ENCODE measurements at places on chromosomes 2 and 18.

DNA sequence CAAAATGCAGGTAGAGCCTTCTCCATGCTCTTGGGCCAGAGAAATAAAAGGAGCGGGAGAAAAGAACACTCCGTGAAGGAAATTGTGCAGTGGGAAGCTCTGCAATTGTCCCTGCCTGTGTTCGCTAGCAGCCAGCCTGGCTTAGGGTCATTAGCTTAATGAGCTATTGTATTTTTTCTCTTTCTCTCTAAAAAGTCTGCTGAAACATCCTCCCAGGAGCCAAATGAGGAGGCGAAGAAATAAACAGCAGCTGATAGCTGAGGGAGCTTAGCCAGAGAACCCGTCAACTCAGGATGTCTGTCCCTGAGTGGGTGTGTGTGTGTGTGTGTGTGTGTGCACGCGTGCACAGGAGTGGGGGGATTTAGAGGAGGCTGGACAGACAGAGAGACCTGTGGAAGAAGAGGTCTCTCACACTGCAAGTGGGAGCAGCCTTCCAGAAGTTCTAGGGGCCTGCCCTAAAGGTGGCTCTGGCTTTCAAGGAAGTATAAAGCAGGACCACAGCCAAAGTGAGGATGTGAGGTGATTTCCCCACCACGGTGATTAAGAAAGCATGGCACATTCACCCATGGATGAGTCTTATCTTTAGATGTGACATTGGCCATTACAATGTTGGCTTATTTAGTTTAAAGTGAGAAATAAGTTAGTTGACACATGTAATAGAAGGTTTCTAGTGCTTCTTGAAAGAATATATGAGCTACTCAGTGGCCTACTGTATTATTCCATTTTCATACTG lies 690.4 kb downstream of the RNF144A start:
- DNase-seq, result no peak

GRCh38 chr2:190649035-190649797 lies at the start of gene NAB1:
Gene NAB1 (plus strand): TSS chr2:190649083. CDS start chr2:190659177, 10,094 bp downstream.
- peak; percentile 17 for DNase-seq

DNA sequence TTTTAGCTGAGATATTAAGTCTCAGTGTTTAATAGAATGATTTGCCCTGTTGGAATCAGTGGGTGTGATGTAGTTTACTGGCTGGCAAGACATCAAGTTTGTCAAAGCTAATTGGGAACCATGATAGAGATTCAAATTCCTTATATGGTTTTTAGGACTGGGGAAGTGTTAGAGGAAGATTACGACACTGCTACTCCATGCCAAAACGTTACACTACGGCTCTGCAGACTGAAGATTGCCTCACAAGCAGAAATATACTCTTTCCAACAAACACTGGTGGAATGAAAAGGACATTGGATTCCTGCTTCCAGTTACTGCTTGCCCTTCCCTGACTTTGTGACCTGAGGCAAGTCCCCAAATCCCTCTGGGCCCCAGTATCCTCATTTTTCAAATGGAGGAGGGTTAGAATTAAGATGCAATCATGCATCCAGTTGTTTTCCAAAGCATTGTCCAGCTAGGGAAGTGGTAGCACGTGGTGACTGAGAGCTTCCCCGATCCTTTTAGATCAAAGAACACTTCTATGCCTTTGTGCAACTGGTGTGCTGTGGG lies 147.6 kb downstream of the CDC42EP3 start:
- DNase-seq, result no peak

DNA sequence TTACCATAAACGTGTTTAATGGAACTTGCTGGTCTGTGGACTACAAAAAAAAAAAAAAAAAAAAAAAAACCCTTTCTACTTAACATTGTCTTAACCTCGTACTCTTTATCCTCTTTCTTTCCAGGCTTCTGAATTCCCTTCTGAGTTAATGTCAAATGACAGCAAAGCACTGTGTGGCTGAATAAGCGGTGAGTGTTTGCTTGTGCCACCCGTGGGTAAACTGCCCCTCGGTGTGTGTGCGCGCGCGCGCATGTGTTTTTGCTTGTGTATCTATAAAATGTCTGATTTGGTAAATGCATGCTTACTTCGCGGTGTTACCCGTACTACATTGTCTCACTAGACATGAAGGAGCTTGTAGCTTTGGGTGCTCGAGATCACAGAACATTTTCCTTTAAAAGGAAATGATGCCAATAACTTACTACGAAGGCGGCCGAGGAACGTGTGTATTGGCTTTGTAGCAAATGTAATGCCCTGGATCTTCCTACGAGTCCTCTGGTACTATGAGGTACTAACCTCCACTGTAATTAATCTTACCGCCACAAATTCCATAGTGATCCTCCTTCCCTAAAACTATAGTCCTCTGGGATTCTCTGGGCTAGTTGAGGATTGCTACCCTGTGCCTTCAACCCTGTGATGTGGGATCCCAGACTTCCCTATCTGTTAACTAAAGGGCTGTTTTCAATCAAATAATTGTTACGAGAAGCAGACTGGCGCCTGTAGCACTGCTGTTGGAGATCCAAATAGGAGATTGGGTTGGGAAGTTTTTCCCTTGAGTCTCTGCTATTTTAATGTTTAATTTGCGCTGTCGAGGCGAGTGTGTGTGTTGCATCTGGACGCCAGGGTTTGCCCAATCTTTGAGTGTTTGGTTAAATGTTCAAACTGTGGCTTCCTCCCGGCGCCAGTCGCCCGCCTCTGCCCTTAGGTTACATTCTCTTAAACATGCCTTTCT lies 1.1 kb downstream of the ID2 start:
- DNase-seq, result peak; percentile 48

- no peak for DNase-seq
Measured at GRCh38 chr18:34913837-34914661, 127.2 kb upstream of the MAPRE2 start.

DNA sequence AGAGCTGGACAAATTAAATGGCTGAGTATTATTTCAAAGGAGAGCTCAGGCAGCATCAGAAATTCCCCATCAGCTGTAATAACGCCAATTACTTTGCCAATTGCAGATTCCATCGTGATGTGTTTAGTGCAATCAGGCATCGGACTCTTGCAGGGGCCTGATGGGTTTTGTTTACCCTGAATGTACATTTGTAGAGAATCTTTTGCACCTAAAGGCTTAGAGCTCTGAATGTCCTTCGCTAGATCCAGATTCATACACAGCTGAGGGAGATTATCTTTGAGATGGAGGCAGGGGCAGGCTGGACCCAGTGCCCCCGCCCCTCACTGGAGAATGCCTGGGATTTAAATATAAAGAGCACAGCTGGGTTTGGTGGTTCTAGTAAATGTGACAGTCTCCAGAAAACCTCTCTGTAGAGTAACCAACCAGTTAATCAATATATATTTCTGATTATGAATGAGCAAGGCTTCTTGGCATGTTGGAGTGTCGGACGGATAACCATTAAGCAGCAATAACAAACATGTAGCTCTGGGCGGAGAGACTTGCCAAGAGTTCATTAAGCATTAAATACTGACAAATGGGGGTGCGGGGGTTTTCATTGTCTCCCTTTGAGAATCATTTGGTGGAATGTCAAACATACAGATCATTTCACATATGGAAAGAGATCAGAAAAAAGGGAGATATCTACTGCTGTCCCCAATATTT lies 200.9 kb downstream of the SETBP1 start:
- DNase-seq, result no peak

DNA sequence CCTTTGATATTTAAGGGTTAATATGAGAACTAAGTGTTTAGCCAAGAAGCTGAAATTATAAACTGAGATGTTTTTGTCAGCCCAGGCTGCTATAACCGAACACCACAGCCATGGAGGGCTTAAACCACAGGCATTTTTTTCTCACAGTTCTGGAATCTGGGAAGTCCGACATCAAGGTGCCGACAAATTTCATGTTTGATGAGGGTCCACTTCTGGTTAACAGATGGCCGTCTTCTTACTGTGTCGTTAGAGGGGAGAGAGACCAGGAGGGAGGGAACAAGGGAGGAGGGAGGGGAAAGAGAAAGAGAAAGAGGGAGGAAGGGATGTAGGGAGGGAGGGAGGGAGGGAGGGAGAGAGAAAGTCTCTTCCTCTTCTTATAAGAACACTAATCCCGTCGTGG lies 6.5 kb upstream of the CNDP2 start:
- no peak for DNase-seq

All from NCI-H460 (cell line).